ENCODE measurements at places on chromosomes 2 and 18.

DNA sequence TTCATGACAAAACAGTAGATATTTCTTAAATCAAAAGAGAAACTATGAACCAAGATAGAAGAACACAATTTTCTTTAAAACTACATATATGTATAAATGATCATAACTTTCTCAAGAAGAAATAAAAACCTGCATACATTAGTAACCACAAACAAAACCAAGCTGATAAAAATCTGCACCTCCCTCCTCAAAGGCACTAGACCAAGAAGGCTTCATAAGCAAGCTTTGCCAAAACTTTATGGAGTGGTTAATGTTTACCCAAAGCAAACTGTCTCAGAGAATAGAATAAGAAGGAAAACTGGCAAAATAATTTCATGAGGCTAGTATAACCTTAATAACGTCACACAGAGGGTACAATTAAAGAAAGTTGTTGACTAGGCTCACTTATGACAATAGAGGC lies 138.3 kb downstream of the ZBTB7C start:
- DNase-seq: no peak

DNA sequence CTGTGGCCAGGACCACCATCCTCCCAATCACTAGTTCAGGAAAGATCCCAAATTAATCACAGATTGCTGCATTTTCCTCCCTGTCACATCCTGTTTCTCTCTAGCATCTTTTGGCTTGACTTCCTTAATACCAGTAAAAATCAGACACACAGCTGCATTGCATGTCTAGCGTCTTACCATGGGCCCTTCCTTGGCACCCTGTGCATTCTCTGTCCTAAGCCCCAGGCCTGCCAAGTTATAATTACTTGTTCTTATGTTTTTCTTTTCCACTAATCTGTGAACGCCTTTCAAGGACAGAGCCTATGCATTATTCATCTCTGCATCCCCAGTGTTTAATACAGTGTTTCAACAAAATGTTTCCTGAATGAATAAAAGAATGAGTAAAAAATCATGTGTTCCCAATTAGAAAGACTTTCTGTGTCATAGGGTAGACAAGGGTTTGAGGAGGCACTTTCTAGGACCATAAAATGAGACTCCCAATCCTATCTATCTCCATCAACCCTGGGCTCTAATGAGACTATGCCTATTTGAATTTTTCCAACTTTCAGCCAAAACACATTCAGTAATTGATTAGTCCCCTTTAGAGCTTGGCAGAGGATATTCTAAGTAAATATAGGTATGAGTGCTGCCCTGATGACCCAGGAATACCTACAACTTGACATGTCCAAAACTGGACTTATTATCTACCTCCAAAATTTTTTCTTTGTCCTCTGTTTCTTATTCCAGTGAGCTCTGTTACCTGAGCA lies 10.3 kb upstream of the NT5C1B start:
- no peak for DNase-seq

DNA sequence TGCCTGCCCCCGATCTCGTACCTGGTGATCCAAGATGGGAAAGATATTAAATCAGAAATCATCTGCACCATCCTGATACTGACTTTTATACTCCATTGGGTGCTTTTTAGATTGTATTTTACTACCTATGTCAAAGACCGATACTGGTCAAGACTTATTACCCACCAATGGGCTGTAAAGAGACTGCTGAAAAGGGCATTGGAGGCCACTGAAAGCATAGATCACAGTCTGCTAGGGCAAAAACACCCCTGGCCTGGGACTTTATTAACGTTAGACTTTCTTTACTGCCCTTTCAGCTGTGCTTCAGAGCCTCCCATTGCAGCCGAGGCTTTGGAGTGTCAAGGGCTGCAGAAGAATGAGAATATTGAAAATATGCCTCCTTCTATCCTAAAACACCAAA lies 472.8 kb upstream of the DDX18 start:
- DNase-seq: no peak

DNA sequence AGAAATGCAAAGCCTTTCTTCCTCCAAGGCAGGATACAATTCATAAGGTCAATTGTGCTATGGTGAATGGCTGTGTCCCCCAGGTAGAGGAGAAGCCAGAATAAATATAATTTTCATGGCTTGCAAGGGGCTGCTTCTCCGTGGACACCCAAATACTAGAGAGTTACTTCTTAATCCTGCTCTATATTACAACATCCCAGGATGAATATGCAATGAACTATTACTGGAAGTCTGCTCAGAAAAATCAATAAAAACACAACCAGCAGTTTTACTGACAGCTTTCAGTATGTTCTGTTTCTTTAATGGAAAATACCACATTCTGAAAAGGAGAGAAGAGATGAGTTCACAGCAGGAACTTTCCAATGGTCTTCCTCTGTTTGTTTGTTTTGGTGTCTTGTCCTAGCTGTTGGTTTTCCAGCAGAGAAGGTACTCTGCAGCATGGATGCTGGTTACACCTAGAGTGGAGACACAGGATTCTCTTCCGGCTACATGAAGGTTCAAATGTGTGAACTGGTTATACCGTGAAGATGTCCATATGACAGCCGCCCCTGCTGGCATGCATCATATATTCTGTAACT lies 213.0 kb downstream of the PID1 start:
- DNase-seq: peak; percentile 29

DNA sequence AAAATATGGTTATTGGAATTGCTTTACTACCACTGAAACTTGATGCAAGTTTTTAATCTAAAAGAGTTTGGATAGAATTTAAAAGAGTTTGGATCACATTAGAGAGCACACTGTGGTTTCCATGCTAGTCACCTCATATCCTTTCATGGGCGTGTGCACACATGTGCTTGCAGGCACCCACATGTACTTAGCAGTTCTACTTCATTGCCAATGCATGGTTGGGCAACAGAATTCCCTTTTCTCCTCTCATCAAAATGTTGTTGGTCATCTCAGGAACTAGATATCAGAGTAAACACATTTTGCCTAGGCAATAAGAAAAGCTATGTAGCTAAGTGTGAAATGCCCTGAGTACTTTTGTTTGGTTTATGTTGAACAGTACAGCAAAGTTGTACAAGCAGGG lies 254.1 kb upstream of the RASGRP3 start:
- DNase-seq: no peak

DNA sequence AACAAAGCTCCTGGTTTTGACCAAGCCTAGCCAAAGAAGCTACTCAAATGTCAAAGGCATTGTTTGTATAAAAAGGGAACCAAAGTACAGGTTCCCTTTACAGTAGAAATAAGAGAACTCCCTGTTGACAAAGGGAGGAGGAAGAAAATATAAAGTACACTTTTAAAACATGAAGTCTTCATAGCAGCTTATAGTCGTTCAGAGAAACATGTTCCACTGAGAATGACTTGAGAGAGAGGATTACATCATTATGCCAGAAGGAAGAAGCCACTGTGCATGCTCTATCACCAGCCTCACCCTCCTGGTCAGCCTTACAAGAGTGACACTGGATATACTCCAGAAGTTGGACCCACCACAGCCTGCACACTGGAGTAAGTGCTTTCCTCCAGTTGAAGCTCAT lies 2.5 kb upstream of the DHRS9 start:
- DNase-seq: no peak

DNA sequence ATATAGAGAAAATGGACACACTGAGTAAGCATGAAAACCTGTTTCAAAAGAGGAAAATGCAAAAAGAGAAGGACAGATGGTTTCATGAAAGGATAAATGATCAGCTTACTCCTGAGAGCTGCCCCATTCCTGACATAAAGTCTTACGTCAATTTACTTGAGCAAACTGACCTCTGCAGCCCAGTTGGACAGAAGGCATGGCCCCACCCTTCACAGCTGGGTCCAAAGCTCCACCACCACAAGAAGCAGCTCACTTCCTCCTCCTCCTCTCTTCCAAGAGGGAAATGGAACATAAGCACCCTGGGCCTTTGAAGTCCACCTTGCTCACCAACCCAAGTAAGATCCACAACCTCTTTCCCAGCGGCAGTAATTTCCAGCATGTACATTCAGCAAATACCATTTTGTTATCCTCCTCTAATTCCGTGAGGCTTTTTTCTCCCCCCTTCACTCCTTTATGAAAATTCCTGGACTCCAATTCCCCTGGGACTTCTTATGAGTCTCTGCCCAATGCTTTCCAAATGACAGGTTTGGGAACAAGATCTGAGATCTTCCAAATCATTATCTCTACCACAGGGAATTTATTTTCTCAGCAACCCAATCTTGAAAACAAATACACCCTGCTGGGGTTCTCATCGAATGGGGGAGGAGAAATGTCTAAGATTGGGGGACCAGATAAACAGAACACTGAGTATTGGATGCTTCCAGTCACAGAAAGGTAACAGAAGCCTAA lies 10.1 kb downstream of the COL4A4 start:
- no peak for DNase-seq

- DNase-seq: peak; percentile 71
Measured at GRCh38 chr2:43609290-43609918, 13.6 kb upstream of the THADA start.

- DNase-seq: no peak
Measured at GRCh38 chr2:104812286-104812685, 41.6 kb upstream of the POU3F3 start.

Data from NCI-H2081 (cell line).